ENCODE measurements at places on chromosomes 2 and 18. TPM values are rescaled to one million over a fixed set of nuclear protein-coding genes. Genes with fewer than 3 reads are reported as not detected.
A peak's percentile ranks its signal among the peaks of the same experiment; 100 is the strongest.

Gene GALNT3
- 4.7 TPM for total RNA-seq

Gene NT5DC4
- total RNA-seq, result not detected

- DNase-seq, result no peak
Measured at GRCh38 chr2:206075113-206075512, 10.9 kb downstream of the INO80D start.

GRCh38 chr2:252001-252602 is 11.7 kb downstream of the SH3YL1 start:
- no peak for DNase-seq

DNA sequence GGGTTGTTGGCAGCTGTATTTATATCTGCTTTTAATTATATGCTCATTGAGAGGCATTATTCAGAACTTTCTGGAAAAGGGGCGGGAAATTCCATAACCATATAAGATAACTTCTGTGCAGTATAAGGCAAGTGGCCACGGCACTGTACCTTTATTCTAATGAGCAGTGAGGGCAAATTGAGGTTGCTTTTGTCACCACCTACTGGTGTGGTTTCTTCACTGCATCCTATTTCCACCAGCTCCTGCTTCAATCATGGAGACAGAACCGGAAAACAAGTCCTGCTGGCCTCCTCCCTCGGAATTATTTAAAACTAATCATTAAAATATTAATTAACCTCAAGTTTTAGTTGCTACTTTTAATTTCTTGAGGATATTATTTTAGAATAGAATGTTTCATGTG is 759.4 kb downstream of the CBLN2 start:
- no peak for DNase-seq

DNA sequence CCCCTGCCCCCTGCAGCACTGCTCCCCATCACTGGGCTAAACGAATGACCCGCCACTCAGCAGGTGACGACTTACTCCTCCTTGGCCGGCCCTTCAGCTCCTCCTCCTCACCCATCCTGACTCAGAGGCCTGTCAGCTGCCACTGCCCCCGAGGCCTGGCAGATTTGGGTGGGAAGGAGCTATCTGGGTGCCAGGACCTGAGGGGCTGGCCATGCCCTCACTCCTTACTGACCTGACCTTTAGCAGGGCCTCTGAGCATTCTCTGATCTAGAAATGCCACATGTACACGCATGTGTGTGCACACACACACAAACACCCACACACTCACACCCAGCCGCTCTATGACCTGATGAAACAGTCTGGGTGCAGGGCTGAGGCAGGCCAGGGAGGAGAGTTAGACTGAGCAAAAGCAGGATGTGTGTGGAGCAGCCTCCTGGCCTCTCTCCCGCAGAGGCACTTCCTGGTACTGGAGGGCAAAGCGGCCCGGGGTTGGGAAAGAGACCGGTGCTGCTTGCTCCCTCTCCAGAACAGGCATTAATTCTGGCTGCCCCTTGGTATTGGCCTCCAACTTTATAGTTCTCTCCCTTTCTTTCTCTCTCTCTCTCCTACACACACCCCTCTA is 68.0 kb downstream of the ZFP36L2 start:
- DNase-seq, result peak; percentile 69

Data from activated naive CD8-positive, alpha-beta T cell treated with anti-CD3 and anti-CD28 coated beads, Interleukin-2, amount 10 ng/mL, durations not matched to agents 7 days and 5 days (primary cell).